ENCODE measurements at places on chromosomes 12 and 14. TPM values are rescaled to one million over a fixed set of nuclear protein-coding genes. Genes with fewer than 3 reads are reported as not detected.

Gene SLC35E3
- total RNA-seq = 25.0 TPM

Gene STXBP6
- total RNA-seq = 35.7 TPM

Gene BDKRB2
- 1.4 TPM for total RNA-seq

Gene LRP1
- 106 TPM for total RNA-seq

Gene PIWIL1
- 5.1 TPM for total RNA-seq

Gene SIVA1
- 99.3 TPM for total RNA-seq

Gene SSPN
- 1.0 TPM for total RNA-seq

Gene MYO1A
- 11.9 TPM for total RNA-seq

Gene WIF1
- total RNA-seq = not detected

Gene CAPZA3
- total RNA-seq = not detected

Gene ZFHX2
- 1.4 TPM for total RNA-seq

Gene NFATC4
- total RNA-seq = 0.88 TPM

Gene GDF11
- 11.0 TPM for total RNA-seq

Gene MYBPC1
- not detected for total RNA-seq

Gene ACVR1B
- 112 TPM for total RNA-seq

All from Caco-2 (cell line).